ENCODE measurements at places on chromosomes 2 and 18.

DNA sequence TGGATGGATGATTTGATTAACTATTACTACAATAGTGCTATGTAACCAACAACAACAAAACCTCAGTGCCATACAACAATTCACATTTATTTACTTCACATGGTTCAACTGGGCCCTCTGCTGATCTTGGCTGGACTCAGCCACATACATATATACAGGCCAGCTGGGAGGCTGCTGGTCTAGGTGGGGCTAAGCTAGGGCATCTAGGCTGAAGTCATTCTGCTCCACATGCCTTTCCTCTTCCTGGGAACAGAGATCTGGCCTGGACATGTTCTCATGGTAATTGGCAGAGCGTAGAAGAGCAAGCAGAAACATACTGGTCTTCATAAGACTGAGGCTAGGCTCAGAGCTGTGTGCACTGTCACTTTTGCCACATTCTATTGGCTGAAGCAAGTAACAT, 102.8 kb upstream of the RNF152 start:
- no peak for DNase-seq

- peak; percentile 21 for DNase-seq
Measured at GRCh38 chr2:71511776-71512175, 58.4 kb downstream of the DYSF start.

DNA sequence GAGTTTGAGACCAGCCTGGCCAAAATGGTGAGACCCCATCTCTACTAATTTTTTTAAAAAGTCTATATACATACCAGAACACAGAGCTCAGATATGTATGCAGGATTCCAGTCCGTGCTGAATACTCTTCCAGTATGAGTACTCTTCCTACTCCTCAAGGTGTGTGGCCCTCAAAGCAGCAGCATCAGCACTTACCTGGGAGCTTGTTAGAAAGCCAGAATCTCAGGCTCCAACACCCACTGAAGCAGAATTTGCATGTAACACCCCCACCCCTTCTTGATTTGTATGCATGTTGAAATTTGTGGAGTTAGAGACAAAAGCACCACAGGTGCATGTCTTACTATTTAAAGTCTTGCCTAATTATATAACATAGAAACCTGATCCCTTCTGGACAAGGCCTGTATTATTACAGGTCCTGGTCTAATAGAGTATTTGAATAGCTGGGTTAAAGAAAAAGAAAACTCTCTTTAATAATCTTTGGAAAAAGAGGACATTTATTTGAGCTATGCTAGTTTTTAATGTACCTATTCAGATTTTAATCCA, 50.3 kb upstream of the NFE2L2 start:
- DNase-seq = no peak

DNA sequence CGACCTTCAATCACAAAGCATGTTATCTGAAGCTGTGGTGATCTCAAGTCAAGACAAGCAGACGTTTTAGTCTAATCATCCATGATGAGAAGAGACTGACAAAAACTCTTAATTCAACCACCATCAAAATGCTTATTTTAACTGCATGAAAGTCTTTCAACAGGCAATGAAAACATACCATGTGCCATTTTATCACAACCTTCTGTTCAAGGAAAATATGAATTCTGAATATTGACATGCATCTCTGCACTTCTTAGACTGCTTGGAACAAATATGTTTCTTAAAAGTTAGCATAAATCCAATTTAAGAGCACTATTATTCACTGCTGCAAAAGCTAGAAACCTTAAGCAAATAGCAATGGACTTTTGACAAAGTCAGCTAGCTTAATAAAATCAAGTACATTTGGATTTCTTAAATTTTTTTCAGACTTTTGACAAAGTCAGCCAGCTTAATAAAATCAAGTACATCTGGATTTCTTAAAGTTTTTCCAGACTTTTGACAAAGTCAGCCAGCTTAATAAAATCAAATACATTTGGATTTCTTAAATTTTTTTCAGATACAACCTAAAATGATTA, 70.9 kb downstream of the OLA1 start:
- no peak for DNase-seq

GRCh38 chr18:3910512-3910911, 460.5 kb downstream of the TGIF1 start:
- no peak for DNase-seq

GRCh38 chr2:62320657-62321357, 124.9 kb downstream of the B3GNT2 start:
- DNase-seq = no peak

GRCh38 chr2:9655441-9656269, 24.9 kb upstream of the YWHAQ start:
- peak; percentile 15 for DNase-seq
